ENCODE measurements at places on chromosomes 13 and 19.

GRCh38 chr13:53545340-53545941, 516.8 kb downstream of the OLFM4 start:
- no peak for DNase-seq

- DNase-seq = no peak
These were observed 95.0 kb downstream of the KCTD12 start for GRCh38 chr13:76790980-76791819.

DNA sequence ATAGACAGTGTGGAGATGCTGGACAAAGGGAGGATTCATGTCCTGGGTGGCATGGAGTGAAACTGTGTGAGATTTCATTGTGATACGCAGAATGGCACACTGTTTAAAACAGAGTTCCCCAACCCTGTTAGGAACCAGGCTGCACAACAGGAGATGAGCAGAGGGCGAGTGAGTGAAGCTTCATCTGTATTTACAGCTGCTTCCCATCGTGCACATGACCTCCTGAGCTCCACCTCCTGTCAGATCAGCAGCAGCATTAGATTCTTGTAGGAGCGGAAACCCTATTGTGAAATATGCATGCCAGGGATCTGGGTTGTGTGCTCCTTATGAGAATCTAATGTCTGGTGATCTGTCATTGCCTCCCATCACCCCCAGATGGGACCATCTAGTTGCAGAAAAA, 72.5 kb downstream of the RAP2A start:
- DNase-seq = no peak

GRCh38 chr19:33624586-33624985, 2.8 kb downstream of the CHST8 start:
- DNase-seq = no peak

DNA sequence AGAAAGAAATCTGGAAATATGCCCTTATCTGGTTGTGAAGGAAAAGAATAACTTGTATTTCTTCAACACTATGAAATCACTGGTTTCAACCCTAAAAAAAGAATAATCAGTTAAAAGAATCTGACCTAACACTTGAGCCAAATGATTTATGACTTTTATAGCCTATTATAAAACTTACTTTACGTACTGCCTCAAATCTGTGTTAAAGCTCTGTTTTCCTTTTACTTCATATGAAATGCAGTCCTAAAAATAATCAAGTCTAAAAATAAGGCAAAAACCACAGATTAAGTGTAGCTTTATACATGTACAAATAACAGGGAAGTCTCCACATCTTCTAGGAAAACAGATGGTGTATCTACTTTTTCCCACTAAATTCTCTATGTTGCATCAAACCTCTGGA, 101.3 kb downstream of the VWA8 start:
- DNase-seq = no peak

- DNase-seq = peak; percentile 44
These were observed 4.2 kb downstream of the LIPE start for GRCh38 chr19:42422901-42423461.

GRCh38 chr19:29854033-29854432, 42.2 kb downstream of the CCNE1 start:
- no peak for DNase-seq

- no peak for DNase-seq
These were observed 122.3 kb downstream of the B3GLCT start for GRCh38 chr13:31322026-31322425.

GRCh38 chr13:113670541-113670940, 3.5 kb downstream of the GRK1 start:
- DNase-seq = no peak

DNA sequence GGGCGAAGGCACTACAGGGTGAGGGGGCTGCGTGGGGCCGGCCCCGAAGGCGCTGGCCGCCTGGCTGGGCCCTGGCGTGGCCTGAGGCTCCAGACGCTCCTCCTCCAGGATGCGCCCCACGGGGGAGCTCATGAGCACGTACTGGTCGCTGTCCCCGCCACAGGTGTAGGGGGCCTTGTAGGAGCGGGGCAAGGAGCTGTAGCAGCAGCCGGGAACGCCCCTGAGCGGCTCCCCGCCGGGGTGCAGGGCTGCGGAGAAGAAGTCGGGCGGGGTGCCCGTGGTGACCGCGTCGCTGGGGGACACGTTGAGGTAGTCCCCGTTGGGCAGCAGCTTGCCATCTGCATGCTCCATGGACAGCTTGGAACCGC, 3.0 kb downstream of the IRS2 start:
- DNase-seq = no peak

DNA sequence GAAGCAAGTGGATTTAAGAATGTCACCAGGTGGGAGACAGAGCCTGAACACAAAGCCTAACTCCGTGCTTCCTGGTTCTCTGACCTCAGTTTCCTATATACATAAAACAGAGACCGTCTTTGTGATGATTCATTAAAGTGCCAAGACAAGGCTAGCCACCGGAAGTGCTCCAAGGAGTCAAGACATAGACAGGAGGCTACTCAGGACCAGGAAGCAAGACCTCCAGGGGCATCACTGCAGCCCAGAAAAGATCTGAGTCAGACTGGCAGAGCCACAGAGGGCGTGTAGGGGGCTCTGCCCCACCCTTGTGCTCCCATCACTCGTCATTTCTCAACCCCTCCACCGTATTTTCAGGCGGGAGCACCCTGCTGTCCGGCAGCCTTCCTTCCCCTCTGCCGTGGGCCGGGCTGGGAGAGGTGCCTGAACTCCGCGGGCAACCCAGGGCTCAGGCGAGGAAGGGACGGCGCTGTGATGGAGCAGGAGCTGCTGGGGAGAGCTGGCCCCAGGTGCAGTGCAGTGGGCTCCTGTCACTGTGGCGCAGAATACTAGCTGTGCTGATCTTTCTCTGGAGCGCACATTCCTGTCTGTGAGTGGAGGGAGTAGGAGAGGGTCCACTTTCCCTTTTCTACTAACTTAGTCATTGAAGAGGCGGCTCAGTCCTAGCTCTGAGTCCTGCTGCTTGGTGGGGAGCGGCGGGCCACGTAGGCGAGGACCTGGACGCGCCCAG, 134.7 kb upstream of the GPR12 start:
- DNase-seq = no peak

GRCh38 chr19:7850945-7851622, 21.1 kb downstream of the EVI5L start:
- DNase-seq = no peak

DNA sequence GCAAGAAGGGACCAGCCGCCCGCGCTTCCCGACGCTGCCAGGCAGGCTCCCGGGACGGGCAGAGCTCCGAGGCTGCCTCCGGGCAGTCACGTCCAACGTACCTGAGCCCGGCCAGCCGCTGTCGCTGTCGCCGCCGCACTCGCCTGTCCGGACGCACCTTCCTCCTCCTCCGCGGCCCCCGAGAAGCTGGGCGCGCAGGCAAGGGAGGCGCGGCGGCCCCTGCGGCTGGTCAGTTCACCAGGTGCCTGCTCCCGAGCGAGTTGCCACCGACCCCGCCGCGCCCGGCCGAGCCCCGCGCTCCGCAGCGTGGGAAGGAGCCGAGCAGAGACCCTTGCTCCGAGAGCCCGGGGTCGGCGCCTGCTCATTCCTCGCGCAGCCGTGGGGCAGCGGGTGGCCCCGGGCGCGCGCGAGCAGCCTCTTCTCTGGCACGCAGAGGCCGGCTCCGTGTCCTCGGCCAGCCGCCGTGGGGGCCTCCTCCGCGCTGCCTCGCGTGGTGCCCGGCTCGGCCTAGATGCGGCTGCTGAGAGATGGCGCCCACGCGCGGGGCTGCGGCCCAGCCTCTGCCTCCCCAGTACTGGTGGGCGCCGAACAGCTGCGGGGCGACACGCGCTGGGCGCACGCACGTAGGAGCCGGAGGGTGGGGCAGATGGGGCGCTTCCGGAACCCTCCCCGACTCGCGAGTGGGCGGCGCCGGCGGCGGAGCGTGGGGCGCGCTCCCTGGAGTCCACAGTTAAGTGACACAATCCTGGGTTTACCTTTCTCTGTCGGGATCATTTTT, 419.4 kb downstream of the UQCRFS1 start:
- DNase-seq = no peak

GRCh38 chr13:100112186-100112838, 23.4 kb downstream of the PCCA start:
- DNase-seq = no peak

GRCh38 chr19:18903156-18904037, 7.4 kb upstream of the CERS1 start:
- no peak for DNase-seq

- DNase-seq = no peak
These were observed 701.4 kb downstream of the FGF9 start for GRCh38 chr13:22372261-22372660.

GRCh38 chr13:100388923-100389322, 199.7 kb downstream of the GGACT start:
- DNase-seq = no peak

DNA sequence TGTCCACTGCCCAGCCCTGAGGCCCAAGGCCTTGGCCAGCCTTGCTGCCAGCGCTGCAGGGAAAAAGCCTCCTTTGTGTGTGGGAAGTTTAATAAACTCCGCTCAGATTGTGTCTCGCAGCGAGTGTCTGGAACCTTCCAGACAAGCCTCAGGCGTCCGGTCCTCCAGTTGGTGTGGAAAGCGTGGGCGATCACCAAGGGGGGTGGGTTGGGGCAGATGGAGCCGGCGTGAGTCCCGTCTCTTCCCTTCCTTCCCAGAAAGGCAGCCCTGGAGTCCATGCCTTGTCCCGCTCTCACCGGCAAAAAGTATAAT, 4.6 kb downstream of the STK11 start:
- no peak for DNase-seq

DNA sequence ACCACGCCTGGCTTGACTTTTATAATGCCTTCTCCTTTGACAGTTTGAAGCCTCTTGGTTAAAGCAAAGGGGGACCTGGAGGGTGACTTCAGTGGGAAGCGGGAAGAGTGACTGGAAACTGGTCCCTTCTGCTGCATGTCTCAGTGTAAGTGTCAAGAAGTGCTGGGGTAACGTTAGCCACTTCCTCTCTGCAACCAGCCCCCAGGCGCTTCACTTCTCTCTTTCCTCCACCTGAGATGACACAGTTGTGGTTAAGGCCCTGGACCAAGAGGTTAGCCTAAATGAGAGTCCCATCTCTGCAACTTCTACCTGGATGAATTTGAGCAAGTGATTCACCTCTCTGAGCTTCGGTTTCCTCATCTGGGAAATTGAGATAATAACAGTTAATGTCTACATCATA, 16.3 kb downstream of the LEUTX start:
- no peak for DNase-seq

DNA sequence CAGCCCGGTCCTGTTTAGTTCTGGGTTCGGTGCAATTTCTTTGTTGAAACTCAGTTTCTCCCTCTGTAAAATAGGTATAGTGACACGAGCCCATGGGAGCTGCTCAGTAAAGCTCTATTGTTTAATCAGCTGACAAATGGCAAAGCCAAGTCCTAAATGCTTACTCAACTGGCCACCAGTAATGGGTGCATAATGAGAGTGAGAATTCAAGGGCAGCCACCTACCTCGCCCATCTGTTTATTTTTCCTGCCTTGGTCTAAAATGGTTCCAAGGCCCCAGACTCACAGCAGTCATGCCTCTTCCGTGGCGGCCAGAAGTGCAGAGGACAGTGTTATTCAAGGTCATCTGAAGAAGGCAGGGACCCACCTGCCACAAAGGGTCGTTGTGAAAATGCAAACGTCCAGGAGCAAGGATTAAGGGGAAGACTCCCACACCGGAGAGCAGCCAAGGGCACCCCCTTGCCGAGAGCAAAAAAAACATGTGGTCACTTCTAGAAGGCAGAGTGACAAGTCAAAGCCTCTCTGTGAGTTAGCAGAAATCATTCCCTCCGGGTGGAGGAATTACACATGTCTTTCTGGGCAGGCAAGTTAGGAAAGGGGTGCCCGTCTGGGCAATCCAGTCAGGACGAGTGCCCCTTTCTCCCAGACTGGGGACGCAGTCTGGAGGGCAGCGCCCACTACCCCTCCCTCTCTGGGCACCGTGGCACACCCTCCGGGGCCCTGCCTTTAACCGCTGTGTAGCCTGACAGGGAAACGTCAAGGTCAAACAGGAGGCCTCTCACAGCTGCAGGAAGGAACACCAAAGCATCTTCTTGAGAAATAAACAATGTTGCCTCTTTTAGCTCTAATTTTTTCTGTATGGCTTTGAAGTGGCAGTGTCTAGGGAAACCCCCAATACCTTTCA, 186.2 kb downstream of the FOXO1 start:
- DNase-seq = no peak

DNA sequence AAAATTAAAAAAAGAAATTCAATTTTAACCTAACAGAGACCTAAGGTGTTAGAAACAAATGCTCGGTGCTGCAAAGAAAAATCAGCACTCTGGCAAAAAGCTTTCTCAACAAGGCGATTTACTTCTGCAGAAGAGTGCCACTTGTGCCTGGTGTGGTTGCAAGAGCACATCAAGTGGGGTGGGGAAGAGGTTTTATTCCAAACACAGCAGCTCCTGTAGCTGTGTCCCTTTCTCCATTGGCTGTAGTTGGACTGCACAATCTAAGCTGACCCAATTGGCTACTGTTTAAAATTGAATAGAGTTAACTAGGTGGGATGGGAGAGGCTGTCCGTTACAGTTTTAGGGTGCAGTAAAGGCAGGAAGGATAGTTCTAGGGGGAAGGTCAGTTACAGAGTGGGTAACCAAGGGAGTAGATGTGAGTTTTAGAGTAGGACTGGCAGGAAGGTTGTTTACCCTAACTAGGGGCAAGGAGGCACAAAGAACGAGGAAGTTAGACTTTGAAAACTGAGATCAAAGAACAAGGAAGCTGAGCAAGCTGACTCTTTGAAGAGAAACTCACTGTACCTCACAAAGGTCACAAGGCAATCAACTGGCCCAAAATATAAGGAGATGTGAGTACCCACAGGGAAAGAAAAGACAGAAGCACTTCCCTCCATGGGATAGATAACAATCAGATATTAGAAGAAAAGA, 145.7 kb downstream of the LIG4 start:
- no peak for DNase-seq

- no peak for DNase-seq
These were observed 348.1 kb upstream of the MIR17HG start for GRCh38 chr13:90999401-90999800.

DNA sequence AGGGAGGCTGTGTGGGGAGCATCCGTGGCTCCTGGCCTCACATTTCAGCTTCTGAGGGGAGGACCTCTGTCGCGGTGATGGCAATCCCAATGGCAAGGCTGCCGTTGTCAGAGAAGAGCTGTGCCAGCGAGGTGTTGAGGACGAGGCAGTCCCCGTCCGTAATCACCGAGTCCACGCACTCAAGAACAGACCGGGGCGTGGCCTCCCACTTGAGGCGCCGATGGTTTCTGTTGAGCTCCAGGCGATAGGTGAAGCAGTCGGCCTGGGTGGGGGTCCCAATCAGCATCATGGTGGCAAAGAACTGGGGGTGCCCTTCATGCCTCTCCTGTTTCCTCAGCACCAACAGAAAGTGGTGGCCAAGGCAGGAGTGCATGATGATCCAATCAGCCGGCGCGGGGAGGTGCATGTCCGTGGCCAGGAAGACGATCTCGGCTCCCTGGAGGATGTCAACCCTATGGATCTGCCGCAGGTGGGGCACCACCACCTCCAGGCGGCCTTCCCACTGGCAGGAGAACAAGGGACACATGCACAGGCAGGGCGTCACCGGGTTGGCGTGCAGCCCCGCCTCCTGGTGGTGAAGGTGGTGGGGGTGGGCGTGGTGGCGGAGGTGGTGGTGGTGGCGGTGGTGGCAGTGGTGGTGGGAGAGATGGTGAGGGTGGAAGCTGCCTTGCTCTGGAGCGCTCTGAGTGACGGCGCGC, 68.1 kb downstream of the SIAH3 start:
- DNase-seq = no peak

- peak; percentile 20 for DNase-seq
These were observed 4.3 kb upstream of the C5AR1 start for GRCh38 chr19:47305309-47305751.

Measured in activated T-helper 1 cell treated with Interleukin-2 at 50 U/mL for 16 hours (primary cell).